ENCODE measurements at places on chromosomes 11 and 22.

DNA sequence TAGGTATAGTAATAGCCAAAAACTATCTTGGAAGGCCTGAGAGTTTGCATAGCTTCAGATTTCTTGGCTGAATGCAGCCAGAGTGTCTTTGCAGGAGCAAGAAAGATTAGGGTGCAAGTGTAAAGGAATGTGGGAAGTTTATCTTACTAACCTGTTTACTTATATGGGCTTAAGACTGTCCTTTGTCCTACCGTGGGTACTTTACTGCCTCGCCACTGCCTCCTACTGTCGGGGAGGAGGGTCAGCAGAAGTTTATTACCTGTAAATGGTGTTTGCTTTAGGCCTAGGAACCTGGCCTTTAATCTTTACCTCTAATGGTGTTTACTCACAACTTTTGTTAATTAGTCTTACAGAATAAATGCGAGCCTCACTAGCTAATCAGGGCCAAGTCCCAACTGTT is 633.8 kb downstream of the DLG2 start:
- no peak overlapping the region for H3K27ac ChIP-seq
- H3K4me1 ChIP-seq: no peaks in the 10 kb centered on the region
- no peaks in the 10 kb centered on the region for H3K27me3 ChIP-seq
- no peak for DNase-seq
- H3K36me3 ChIP-seq: no peaks in the 10 kb centered on the region
- H3K4me3 ChIP-seq: no peak overlapping the region

DNA sequence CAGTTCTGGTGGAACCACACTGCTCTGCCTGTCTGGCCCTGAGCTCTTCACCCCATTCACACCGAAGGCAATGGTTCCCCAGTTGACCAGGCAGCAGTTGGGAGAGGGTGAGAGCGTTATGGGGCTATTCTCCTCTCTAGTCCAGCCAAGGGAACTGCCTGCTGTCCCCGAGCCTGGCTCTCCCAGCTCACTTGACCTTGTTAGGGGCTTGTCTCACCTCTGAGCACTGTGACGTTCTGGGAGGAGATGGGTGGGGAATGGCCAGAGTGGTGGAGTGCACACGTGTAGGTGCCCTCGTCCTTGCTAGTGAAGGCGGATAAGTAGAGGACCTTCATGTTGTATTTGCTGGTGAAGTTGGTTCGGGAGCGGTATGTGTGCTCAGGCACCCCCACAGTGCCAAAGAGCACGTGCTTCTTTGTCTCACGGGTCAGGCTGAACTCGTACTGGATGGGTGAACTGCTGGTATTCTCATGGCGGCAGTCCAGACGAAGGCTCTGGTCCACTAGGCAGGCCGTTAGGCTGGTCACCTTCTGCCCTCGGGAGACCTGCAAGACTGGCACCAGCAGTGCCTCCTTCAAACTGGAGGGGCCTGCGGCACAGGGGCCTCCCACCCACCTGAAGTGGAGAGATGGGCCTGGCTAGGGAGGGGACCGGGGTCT is 3.0 kb downstream of the THY1 start:
- no peaks in the 10 kb centered on the region for H3K27me3 ChIP-seq
- H3K4me1 ChIP-seq: no peaks in the 10 kb centered on the region
- no peak overlapping the region for H3K4me3 ChIP-seq
- no peak for DNase-seq
- no peaks in the 10 kb centered on the region for H3K36me3 ChIP-seq

GRCh38 chr11:2132874-2133240 is 6.3 kb downstream of the IGF2 start:
- H3K27ac ChIP-seq: no peak overlapping the region
- peak; percentile 50 for DNase-seq
- no peaks in the 10 kb centered on the region for H3K4me1 ChIP-seq
- H3K36me3 ChIP-seq: no peaks in the 10 kb centered on the region

GRCh38 chr22:40322021-40322420 is 24.3 kb upstream of the ADSL start:
- no peak for DNase-seq
- H3K36me3 ChIP-seq: peaks cover 13% of the 10 kb centered on the region
- no peaks in the 10 kb centered on the region for H3K27me3 ChIP-seq

- no peaks in the 10 kb centered on the region for H3K27me3 ChIP-seq
- no peak overlapping the region for H3K4me3 ChIP-seq
- peaks cover 38% of the 10 kb centered on the region for H3K4me1 ChIP-seq
- H3K36me3 ChIP-seq: no peaks in the 10 kb centered on the region
Observed at GRCh38 chr11:68371171-68372041, 59.0 kb downstream of the LRP5 start.

DNA sequence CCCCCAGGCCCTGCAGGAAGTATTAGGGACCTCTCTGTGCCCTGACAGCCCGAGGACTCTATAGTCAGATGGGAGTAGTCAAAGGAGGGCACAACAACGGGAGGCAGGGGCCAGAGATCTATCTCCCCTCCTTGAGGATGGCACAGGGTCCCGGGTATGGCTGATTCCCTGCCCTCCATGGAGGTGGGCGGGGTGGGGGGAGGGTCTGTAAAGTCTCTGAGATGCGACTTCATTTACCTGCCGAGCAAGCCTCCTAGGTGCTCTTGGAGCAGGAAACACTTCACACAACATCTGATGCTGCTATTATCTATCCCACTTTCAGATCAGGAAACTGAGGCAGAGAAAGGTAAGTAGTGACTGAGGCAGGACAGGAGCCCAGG is 769 bp upstream of the CDC42EP1 start:
- peaks cover 59% of the 10 kb centered on the region for H3K4me1 ChIP-seq
- peak overlapping the region; percentile 95 for H3K27ac ChIP-seq
- peak overlapping the region; percentile 48 for H3K4me3 ChIP-seq
- H3K27me3 ChIP-seq: no peaks in the 10 kb centered on the region
- DNase-seq: no peak
- no peaks in the 10 kb centered on the region for H3K36me3 ChIP-seq

DNA sequence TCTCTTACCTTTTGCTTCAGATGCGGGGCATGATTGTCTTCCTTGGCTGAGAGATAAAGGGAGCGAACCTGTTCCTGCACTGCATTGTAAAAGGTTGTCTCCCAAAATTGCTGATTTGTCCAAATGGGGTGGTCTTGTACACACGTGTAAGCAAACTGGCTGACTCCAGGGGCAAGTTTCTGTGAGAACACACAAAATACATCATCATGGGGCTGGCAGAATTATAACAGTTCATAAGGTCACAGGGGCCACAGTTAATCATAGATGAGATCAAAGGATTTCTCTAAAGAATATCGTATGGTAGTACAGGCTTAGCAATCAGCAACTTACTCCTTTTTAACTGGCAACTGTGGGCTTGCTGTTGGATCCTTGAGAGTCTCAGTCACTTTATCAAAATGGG is 194.3 kb downstream of the SWAP70 start:
- no peak overlapping the region for H3K4me3 ChIP-seq
- DNase-seq: no peak
- no peaks in the 10 kb centered on the region for H3K36me3 ChIP-seq
- no peaks in the 10 kb centered on the region for H3K27me3 ChIP-seq
- H3K27ac ChIP-seq: no peak overlapping the region

DNA sequence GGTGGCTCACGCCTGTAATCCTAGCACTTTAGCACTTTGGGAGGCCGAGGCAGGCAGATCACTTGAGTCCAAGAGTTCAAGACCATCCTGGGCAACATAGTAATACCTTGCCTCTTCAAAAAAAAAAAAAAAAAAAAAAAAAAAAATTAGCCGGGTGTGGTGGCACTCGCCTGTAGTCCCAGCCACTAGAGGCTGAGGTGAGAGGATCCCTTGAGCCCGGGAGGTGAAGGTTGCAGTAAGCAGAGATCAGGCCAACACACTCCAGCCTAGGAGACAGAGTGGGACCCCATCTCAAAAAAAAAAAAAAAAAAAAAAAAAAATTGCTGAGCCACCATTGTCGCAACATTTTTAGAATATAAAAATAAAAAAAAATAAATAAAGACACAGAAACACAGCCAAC is 7.6 kb downstream of the CKAP5 start:
- H3K4me1 ChIP-seq: no peaks in the 10 kb centered on the region
- no peaks in the 10 kb centered on the region for H3K27me3 ChIP-seq
- H3K36me3 ChIP-seq: peaks cover 1% of the 10 kb centered on the region
- H3K27ac ChIP-seq: no peak overlapping the region
- no peak overlapping the region for H3K4me3 ChIP-seq

DNA sequence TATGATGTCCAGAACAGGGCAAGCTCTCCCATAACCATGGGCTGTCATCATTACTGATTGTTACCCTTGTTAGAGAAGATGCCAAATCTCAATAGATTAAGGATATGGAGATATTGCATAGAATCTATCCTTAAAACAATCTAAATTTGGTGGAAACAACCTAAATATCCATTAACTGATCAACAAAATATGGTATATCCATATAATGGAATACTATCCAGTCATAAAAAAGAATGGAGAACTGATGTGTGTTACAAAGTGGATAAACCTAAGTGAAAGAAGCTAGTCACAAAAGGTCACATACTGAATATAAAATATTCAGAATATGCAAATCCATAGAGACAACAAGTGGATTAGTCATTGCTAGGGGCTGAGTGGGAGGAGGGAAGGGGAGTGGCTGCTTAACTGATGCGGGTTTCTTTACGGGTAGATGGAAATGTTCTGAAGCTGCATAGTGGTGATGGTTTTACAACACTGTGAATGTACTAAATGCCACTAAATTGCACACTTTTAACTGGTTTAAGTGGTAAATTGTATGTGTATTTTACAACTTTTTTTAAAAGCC is 36.1 kb upstream of the SMCO4 start:
- no peak for DNase-seq
- H3K4me1 ChIP-seq: no peaks in the 10 kb centered on the region
- H3K27ac ChIP-seq: no peak overlapping the region
- no peaks in the 10 kb centered on the region for H3K27me3 ChIP-seq

GRCh38 chr11:11843642-11844041 is 1.9 kb downstream of the USP47 start:
- no peaks in the 10 kb centered on the region for H3K27me3 ChIP-seq
- H3K4me3 ChIP-seq: peak overlapping the region; percentile 79
- no peak for DNase-seq
- peak overlapping the region; percentile 98 for H3K27ac ChIP-seq

DNA sequence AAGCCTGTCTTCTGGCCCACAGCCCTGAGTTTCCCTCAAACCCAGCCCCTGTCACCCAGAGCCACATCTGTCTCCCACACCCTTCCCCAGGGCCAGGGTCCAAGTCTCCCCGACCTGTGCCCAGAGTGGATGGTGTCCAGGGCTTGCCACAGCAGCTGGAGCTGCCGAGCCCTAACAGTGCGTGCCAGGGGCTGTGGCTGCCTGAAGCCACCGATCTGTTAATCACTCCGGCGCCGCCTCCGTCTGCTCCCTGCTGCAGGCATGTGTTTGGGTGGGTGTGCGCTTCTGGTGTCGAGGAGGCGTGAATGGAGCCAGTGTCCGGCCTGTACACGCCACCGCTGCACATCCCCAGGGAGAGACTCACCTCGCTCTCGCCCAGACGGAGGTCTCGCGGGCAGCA is 26.1 kb downstream of the SHISAL1 start:
- no peak for DNase-seq
- no peaks in the 10 kb centered on the region for H3K36me3 ChIP-seq
- H3K4me1 ChIP-seq: no peaks in the 10 kb centered on the region
- no peak overlapping the region for H3K27ac ChIP-seq
- no peak overlapping the region for H3K4me3 ChIP-seq

Data from right lobe of liver (tissue), 6 donors.